ENCODE measurements at places on chromosomes 5 and 9. TPM values are rescaled to one million over a fixed set of nuclear protein-coding genes. Genes with fewer than 3 reads are reported as not detected.
A peak's percentile ranks its signal among the peaks of the same experiment; 100 is the strongest.

The SV2C gene
- total RNA-seq = not detected

- DNase-seq = peak; percentile 84
Measured at GRCh38 chr9:72476617-72477437, 44.6 kb upstream of the TMC1 start.

The TESK1 gene
- total RNA-seq = 3.1 TPM

DNA sequence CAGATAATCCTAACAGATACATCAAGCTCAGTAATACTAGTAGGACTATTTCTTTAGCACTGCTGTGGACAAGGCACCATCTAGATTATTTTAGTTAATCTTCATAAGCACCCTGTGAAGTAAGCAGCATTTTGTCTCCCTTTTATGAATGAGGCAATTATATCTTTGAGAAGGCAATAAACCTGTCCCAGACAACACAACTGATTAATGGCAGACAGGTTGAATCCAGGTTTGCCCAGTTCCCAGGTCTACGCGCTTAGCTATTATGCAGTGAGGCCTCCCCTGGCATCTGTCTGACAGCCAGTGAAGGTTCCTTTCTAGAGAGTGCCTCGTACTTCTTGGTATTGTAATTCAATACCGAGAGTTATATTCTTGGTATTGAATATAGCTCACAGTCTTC is 9.7 kb upstream of the LVRN start:
- no peak for DNase-seq

DNA sequence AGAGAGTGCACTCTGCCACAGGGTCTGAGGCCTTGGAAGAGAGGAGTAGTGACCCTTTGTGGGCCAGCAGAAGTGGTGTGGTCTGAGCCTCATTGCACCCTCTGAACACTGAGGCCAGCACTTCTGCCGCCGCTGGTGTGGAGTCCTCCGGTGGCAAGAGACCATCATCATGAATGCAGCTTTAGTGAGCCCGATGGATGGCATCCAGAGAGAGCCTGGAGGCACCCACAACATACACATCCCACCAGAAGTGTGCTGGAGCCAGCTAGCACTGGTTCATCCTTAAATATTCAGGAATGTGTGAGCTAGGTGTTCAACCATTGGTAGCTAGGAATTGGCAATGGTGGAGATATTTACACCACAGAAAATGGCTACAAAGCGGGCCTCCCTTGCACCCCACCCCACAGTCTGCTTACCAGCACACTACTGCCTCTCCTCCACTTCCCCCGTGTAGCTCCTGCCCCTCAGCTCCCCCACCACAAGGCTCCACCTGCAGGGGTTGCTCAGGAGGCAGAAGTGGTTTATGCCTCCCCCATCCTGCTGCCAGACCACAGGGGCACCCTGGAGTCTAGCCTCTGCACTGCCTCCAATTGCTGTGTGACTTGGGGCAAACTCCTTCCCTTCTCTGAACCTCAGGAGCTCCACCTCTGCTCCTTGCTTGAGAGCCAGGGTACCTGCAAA is 16.4 kb downstream of the SLC6A7 start:
- no peak for DNase-seq

DNA sequence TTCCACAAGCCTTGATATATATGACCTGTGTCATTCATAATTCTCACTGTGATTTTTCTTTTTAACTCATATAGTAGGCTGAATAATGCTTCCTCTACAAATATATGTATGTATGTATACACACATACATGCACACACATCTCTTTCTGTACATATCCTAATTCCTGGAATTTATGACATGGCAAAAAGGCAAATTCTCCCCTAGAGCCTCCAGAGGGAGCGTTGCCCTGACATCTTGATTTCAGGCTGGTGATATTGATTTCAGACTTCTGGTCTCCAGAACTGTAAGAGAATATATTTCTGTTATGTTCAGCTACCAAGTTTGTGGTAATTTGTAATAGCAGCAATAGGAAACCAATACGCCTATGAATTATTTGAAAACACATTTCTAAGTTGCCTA is 166.6 kb upstream of the GAS1 start:
- DNase-seq = no peak

The PPP3R2 gene
- not detected for total RNA-seq

The TRIM36 gene
- total RNA-seq = 0.18 TPM

DNA sequence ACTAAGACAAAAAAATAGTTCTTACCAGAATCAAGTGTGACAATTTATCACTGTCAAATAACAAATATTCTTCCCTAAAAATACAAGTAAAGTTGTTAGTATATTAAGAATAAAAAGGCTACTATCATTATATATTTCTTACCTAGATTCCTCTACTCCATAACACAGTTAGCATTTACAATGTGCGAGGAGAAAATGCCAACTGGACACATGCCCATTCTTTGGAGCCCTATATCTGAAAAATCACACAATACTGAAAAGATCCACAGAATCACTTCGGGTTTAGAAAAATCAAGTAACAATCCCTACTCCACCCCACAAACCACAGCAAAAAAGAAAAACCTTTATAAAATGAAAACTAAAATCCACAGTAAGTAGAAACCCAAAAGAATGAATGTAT is 70.9 kb downstream of the PKD2L2 start:
- DNase-seq = no peak

DNA sequence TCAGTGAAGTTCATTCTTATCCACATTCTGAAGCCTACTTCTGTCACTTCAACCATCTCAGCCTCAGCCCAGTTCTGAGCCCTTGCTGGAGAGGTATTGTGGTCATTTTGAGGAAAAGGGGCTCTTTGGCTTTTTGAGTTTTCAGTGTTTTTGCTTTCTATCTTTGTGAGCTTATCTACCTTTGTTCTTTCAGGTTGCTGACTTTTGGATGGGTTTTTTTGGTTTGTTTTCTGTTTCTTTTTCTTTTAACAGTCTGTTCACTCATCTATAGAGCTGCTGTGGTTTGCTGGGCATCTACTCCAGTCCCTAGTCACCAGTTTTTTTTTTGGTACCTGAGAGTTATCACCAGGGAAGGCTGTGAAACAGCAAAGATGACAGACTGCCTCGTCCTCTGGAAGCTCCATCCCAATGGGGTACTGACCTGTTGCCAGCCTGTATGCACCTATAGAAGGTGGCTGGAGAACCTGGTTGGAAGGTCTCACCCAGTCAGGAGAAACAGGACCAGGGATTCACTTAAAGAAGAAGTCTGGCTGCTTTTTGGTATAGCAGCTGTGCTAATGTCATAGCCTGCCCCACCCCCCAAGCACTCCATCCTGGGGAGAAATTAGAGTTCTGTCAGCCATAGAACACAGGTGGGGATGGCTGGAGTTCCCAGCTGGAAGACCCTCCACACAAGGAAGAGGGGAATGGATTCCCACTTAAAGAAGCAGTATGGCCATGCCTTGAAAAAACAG is 138.6 kb upstream of the TSLP start:
- DNase-seq = no peak

- DNase-seq = peak; percentile 74
Measured at GRCh38 chr5:50744776-50745175, 78.3 kb downstream of the PARP8 start.

The CDK9 gene
- 30.3 TPM for total RNA-seq

- no peak for DNase-seq
Measured at GRCh38 chr9:107699231-107699630, 209.7 kb upstream of the KLF4 start.

GRCh38 chr9:81522716-81523551 is 166.4 kb downstream of the TLE1 start:
- DNase-seq = peak; percentile 66

GRCh38 chr9:92525306-92525705 is 10.5 kb downstream of the ECM2 start:
- DNase-seq = peak; percentile 77

GRCh38 chr9:131578731-131579504 is 33.6 kb downstream of the PRRT1B start:
- no peak for DNase-seq

DNA sequence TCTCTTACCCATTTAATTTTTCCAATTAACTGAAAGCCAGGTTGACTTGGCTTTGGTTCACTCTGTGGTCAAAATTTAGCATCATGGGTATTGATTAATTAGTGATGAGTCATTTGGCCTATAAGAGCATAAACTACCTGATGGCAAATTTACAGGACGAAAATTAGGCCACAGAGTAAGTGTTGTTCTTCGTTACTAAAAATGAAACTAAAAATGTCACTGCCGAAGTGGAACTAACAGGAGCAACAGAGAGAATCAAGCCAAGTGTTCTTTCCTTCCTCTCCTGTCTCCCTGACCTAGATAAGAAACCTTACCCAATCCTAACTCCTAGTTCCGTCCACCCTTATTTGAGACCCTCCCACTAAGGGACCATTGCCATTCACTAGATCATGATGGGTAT is 176.9 kb downstream of the RAB3C start:
- no peak for DNase-seq

The TNC gene
- 170 TPM for total RNA-seq

The C5orf58 gene
- not detected for total RNA-seq

The C5orf34 gene
- 7.2 TPM for total RNA-seq

The LCN15 gene
- not detected for total RNA-seq

- no peak for DNase-seq
Measured at GRCh38 chr9:101664453-101664852, 69.7 kb upstream of the PPP3R2 start.

The ANXA2R gene
- total RNA-seq = 1.3 TPM

DNA sequence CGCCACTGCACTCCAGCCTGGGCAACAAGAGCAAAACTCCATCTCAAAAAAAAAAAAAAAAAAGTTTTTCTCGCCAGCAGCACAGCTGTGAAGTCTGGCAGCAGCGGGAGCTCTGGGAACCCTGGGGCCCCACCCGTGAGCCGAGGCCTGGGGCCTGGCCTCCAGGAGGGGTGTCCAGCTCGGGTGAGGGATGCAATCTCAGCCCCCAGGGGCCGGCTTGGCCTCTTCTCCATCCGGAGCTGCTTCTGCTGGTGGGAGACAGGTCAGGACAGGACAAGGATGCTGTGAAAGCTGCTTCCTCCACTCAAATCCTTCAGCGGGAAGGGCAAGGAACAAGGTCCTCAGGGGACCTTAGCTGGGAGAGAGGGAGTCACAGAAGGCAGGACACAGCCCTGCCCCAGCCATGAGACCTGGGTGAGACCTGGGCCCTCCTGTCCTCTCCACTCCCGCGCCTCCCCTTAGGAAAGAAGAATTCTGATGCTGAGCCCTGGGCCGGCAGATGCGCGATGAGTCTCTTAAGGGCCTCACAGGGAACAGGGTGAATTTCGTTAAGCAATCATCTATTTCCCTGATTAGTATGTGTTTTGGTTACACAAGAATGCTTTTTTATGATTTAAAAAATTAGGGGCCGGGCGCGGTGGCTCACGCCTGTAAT is 30.6 kb downstream of the PLPP7 start:
- DNase-seq = no peak

- peak; percentile 42 for DNase-seq
Measured at GRCh38 chr9:130869250-130869649, 27.4 kb downstream of the QRFP start.

- DNase-seq = no peak
Measured at GRCh38 chr5:78519198-78519941, 129.2 kb downstream of the LHFPL2 start.

GRCh38 chr9:109737295-109737694 is 42.7 kb upstream of the PALM2AKAP2 start:
- DNase-seq = no peak

The SMIM33 gene
- total RNA-seq = not detected

- DNase-seq = no peak
Measured at GRCh38 chr5:139050432-139050831, 147.7 kb downstream of the SIL1 start.

DNA sequence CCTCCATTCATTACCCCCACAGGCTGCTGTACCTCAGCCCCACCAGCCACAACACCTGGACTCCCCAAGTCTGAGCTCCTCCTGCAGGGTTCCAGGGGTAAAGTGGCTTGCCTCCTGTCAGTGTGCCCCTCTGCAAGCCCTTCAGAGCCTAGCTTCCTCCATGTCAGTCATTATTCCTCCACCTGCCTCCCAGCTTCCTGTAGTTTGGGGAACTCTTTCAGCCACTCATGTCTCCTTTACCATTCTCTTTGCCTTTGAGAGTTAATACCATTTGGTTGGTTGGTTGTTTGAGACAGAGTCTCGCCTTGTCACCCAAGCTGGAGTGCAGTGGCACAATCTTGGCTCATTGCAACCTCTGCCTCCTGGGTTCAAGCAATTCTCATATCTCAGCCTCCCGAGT is 36.2 kb downstream of the IRF1 start:
- DNase-seq = no peak

DNA sequence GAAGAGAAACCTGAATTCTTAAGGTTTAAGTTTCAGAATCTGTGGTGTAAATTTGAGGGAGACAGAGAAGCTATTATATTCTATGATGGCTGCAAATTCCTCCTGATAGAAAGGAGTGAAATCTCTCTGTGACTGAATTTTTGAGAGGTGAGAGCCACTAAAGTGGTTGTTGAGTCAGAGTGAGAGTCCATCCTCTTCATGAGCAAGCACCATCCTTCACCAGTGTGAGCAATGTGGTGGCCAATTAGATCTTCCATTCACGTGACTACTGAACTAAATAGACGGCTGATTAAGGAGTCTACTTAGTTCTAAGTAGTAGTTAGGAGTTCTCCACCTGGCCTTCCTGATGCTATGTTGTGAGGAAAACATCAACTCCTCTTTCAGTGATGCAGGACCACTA is 147.8 kb upstream of the CCNH start:
- no peak for DNase-seq

DNA sequence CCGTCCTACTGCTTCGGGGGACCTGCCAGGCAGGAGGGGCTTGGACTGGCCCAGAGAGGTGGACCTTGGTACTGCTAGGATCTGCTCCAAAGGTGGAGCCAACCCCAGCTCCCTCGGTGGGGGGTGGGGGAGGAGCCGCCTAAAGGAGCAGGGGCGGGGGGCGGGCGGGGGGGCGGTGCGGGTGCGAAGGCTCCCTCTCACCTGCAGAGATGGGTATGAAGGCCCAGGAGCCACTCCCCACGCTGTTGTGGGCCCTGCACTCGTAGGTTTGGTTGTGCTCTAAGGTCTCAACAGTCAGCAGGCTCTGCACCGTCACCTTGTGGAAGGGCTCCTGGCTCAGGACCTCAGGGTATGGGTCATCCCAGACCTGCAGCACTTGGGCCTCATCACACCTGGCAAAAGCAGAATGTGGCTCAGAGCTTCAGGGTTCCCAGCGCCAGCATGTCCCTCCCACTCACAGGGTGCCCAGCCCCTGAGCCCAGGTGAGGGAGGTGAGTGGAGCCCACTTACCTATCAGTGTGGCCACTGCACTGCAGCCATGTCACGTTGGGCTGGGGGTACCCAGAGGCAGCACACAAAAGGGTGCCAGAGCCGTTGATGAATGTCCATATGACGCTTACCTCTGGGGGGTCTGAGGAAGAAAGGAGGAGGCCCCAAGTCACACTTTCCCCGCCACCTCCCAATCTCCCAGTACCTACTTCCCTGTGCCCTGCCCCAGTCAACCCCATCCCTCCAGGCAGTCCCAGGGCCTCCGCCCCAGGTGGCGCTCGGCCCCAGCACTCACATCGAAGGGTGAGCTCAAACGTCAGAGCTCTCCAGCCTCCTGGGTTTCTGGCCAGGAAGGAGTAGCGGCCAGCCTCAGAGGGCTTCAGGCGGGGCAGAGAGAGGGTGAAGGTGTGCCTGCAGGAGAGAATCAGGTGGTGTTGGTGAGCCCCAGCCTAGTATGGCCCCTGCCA is 16.4 kb downstream of the CSF1R start:
- DNase-seq = no peak

The PCDHA6 gene
- not detected for total RNA-seq

GRCh38 chr5:158832731-158833130 is 267.0 kb downstream of the EBF1 start:
- no peak for DNase-seq

The CCDC180 gene
- total RNA-seq = 0.90 TPM

The CCDC183 gene
- not detected for total RNA-seq

- peak; percentile 66 for DNase-seq
Measured at GRCh38 chr5:140345919-140346347, 470 bp downstream of the HBEGF start.

- peak; percentile 25 for DNase-seq
Measured at GRCh38 chr9:113973963-113974413, 97.9 kb downstream of the ZNF618 start.

The BAAT gene
- total RNA-seq = not detected

The PCDHA1 gene
- total RNA-seq = not detected

Measured in IMR-90 (cell line).